Esophagus squamous epithelium (tissue), 5 donors: ENCODE measurements at places on chromosomes 3 and 15.

GRCh38 chr3:137767538-137768360 lies 3.6 kb downstream of the SOX14 start:
- no peak for DNase-seq

DNA sequence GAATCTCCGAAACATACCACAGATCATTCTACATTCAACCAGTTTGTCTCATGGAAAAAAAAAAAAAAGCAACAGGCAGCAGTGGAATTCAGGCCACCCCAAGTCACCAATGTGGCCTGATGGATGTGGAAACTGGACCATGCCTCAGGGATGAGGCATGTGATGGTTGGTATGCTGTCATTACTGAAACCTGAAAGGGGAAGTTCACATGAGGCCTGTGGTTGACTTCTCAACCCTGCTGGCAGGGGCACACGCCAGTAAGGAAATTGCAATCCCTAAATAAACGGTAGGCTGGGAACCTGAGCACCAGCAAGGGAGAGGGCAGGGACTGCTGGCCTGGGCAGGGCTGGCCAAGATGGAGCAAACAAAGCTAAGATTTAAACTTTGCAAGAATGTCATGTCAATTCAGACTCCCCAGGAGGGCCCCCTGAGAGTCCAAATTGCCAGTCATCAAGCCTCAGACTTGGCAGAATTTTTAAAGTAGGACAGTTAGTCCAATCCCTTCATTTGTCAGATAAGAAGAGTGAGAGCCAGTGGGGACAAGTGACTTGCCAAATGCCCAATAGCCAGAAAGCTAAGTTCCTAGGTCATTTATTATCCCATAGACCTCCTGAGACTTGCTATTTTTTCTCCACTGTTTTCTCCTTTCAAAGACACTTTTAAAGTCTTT lies 310.4 kb downstream of the ERC2 start:
- no peak for DNase-seq

DNA sequence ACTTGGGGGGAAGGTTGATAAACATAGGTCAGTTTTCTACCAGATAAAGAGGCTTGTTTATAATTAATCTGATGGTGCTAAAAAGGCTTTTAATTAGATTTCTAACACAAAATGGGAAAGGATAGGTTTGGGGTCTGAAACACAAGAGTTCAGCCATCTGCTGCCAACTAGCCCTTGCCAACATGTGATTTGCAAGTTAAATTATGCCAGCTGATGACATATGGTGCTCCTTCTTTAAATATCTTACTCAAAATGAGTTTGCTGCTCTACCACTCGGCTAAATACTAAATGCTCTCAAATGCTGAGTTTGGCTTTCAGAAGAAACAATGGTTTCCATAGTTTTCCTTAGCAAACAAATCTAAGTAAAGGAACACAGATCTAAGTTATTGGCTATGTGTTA lies 557.8 kb upstream of the CCDC54 start:
- no peak for DNase-seq

DNA sequence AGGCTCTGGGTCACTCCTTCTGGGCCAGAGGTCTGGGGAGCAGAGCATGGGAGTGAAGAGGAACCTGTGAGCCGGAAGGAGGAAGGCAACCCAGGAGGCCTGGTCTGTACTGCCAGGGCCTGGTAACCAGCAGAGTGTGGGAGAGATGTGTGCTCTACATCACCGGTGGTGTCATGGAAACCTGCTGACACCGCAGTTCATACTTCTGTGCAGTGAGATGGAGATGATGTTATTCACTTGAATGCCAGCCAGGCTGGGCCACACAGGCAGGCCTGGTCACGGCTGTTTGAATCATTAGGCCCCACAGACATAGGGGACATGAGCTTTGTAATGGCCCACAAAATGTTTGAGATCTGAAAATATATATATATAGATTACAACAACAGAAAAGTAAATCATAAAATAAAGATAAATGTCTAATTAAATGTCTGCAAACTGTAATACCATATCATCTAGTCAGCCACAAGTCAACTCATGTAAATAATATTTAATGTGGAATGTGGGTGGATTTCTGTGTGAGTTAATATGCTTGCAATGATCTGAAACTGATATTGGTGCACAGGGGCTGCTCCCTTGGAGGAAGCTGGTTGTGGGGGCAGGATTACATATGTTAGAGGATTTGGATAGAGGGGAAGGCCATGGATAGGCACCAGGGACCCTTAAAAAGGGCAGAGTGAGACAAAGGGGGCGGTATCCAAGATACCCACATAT lies 108.5 kb upstream of the PFN2 start:
- DNase-seq = no peak

- no peak for DNase-seq
Observed at GRCh38 chr15:40043927-40044716, 5.1 kb upstream of the SRP14 start.

DNA sequence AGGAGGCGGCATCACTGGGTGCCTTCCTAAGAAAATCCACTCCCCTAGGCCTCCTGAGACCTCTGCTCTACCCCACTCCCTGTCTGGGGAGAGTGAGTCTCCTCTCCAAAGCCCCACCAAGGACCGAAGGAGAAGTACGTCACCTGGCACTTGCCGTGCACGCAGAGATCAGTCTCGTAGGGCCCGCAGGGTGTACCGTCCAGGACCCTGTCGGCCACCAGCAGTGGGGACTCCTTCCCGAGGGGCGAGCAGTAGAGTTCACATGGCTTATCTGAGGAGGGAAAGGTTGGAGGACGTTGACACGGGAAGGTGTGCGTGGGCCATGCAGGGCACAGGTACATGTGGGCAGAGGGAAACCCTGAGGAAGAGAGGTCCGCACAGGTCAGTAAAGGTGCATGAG lies 232.9 kb downstream of the ADAMTS17 start:
- no peak for DNase-seq

DNA sequence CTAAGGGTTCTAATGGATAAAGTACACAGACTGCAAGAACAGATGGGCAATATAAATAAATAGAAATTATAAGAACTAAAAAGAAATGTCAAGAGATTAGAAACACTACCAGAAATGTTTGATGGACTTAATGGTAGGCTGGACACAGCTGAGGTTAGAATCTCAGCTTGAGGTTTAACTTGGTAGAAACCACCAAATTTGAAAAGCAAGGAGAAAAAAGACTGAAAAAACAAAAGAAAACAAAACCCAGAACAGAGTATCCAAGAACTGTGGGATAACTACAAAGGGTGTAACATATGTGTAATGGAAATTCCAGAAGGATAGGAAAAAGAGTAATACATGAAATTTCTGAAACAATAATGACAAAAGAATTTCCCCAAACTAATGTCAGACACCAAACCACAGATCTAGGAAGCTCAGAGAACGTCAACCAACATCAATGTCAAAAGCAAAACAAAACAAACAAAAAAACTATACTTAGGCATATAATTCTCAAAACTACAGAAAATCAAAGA lies 35.0 kb downstream of the RFX7 start:
- DNase-seq = no peak

GRCh38 chr3:141386126-141386488 lies 17.8 kb downstream of the ZBTB38 start:
- no peak for DNase-seq

DNA sequence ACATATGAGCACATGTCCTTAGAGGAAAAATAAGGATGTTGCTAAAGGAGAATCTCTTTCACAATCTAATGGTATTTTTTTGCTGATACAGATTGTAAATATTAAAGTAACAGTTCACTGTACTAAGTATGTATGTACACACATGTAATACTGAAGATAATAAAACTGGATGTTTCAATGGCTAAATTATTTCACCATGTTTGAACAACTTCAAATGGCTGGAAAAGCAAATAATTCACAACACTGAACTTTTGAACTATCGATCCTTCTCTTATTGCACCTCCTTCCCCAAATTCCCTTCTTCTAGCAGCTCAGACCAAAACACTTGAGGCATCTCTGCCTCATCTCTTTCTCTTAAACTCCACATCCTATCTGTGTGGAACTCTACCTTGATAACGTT lies 149.5 kb downstream of the EPHA3 start:
- no peak for DNase-seq

- no peak for DNase-seq
Observed at GRCh38 chr3:155312781-155313180, 19.3 kb upstream of the STRIT1 start.

DNA sequence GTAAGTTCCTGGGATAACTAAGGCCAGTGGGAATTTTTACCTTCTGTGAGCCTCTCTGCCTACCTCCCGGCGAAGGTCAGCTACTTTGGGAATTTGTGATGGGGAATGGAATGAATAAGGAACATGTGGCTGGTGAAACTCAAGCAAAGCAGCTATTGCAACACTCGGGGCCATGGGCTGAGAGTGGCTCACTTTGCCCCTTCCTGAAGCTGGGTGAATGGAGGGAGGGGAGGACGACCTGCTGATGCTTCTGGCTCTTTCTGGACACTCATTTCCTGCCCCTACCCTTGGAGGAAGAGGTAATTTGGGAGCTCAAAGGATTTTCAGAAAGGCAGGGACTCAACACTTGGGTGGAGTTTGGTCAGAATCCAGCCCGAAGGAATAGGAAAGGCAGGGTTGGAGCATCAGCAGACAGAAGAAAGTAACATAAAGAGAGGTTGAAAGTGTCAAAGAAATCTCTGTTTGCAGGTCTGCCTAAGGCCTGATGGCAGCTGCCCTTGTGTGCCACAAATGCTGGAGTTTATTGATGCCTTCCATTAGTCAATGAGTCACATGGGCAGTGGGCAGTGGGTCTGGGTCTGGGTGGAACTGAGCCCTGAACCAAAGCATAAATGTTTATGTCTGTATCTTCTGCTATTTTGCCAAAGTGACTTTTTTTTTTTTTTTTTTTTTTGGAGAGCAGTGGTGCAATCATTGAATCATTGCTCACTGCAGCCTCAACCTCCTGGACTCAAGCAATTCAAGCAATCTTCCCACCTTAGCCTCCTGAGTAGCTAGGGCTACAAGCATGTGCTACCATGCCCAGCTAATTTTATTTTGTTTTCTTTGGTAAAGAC lies 12.4 kb downstream of the LAMP3 start:
- no peak for DNase-seq

GRCh38 chr15:64163659-64164362 lies 989 bp upstream of the PPIB start:
- no peak for DNase-seq

DNA sequence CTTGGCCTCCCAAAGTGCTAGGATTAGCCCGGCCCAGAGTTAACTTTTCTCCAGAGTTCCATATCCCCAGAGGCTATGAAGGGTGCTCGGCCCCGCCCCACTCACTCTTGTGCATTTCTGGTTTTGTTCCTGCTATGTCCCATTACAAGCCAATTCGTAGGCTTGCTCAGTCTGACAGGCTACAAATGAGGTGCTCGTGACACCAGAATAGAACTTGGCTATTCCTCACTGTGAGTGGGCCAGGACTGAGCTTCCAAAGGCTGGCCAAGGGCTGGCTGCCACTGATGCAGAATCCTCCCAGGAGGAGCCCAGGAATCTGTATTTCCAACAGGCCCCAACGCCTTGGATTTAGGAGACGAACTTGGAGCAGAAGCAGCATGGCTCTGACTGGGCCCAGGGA lies 282.7 kb upstream of the C2CD4B start:
- no peak for DNase-seq

GRCh38 chr3:64003589-64003988 lies 19.7 kb downstream of the PSMD6 start:
- DNase-seq = no peak
